ENCODE measurements at places on chromosomes 2 and 18.

- no peak for DNase-seq
Observed at GRCh38 chr2:139142252-139142880, 362.2 kb upstream of the NXPH2 start.

- no peak for DNase-seq
Observed at GRCh38 chr2:179825494-179825893, 35.9 kb downstream of the ZNF385B start.

- DNase-seq, result no peak
Observed at GRCh38 chr2:54855434-54855833, 132.0 kb downstream of the EML6 start.

GRCh38 chr2:50752237-50752636 is 279.7 kb downstream of the NRXN1 start:
- no peak for DNase-seq

DNA sequence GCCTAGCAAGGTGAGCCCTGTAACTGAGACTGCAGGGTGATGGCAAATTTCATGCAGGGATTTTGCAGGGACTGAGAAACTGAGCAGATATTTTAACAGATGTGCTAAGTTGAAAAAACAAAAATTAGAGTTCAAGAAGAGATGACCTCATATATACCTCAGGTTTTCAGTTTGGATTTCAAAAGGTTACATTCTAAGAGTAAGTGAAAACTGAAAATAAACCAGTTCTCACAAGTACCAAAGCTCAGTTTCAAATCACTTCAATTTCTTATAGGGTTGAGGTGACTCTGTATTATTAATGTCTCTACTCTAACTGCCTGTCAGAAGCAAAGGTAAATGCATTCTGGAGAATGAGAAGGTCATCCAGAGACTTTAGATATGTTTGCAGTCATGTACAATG is 237.4 kb upstream of the VRK2 start:
- DNase-seq, result no peak

- DNase-seq, result no peak
Observed at GRCh38 chr2:61141151-61141550, 20.8 kb upstream of the C2orf74 start.

DNA sequence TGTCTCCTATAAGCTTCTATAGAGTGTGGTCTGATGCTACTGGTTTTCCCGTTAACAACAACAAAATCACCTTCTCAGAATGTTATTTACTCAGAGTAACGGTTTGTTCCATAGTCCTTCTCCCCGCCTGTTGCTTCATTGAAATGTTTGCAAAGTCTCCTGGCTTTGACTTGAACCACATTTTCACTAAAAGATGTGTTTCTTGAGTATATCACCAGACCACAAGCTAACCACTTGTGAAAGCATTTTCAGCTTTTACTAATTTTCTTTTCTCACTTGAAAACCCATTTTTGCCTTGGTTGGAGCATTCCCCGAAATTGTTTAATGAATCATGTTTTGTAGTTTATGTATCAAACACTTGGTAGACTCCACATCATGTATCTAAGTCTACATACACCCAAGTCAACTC is 121.2 kb downstream of the DPP4 start:
- no peak for DNase-seq

GRCh38 chr2:233363744-233364235 is 9.5 kb downstream of the DGKD start:
- no peak for DNase-seq

- DNase-seq, result no peak
Observed at GRCh38 chr2:131588152-131588873, 60.6 kb downstream of the CCDC74A start.

DNA sequence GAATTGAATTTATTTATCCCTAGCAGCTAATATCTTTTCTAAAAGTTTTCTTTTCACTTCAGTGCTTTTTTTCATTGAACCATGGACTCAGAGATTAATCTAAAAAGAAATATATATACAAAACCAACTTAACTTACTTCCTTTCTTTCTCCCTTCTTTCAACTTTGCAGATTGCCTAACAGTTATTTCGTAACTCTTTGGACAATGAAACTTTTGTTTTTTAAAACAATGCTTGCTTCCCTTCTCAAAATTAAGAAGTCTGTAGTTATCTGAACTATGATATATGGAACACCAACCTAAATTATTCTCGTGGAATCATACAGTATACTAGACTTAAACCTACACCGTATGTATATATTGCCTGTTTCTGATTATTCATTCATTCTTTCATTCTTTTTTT is 62.9 kb downstream of the MIB1 start:
- DNase-seq, result no peak

DNA sequence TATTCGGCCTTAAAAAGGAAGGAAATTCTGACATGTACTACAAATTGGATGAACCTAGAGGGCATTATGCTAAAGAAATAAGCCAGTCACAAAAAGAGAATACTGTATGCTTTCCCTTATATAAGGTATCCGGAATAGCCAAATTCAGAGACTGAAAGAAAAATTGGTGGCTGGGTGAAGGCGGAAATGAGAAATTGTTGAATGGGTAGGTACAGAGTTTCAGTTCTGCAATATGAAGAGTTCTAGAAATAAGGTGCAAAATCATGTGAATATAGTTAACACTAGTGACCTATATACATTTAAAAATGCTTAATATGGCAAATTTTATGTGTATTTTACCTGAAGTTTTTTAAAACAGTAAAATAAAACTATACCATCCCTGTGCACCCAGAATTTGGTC is 43.1 kb downstream of the RMP24 start:
- DNase-seq, result no peak

DNA sequence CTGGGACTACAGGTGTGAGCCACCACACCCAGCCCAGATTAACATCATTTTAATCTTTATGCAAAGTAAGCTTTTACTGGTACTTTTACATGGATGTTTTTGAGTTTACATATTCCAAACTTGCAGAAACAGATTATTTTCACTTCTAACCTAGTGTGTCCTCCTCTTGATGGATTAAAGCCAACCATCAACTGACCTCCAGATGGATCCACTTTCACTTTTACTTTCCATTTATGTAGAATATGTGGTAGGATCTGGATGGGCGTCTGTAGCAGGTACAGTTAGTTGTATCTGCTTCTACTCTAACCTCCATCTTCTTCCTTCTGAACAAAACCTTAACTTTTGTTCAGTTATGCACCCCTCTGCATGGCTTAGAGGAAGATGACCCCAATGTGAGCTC is 264.1 kb downstream of the CDH20 start:
- DNase-seq, result no peak

DNA sequence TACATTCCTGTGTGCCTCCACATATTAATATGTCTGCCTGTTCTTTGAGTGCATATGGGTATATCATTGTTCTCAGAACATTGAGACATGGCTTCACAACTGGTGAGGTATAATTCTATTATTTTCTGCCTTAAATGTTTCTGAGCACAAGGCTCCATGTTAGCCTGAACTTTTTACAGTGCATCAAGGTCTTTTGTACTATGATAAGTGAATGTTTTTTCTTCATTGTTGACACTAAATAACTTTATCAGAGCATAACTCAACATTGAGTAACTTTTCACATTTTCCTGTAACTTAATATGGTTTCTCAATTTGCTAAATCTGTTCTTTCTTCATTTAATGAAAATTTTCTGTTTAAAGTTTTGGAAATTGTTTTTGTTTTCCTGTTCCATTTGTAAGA is 262.9 kb downstream of the HNMT start:
- no peak for DNase-seq

Measured in activated T-helper 1 cell treated with anti-CD3 and anti-CD28 coated beads, Interleukin-2, amount 50 U/mL, for 16 hours (primary cell).